ENCODE measurements at places on chromosomes 4 and X.

GRCh38 chr4:74379912-74380311, 15.0 kb downstream of the EREG start:
- DNase-seq, result no peak

GRCh38 chr4:25523405-25523804, 132.2 kb upstream of the SLC34A2 start:
- no peak for DNase-seq

DNA sequence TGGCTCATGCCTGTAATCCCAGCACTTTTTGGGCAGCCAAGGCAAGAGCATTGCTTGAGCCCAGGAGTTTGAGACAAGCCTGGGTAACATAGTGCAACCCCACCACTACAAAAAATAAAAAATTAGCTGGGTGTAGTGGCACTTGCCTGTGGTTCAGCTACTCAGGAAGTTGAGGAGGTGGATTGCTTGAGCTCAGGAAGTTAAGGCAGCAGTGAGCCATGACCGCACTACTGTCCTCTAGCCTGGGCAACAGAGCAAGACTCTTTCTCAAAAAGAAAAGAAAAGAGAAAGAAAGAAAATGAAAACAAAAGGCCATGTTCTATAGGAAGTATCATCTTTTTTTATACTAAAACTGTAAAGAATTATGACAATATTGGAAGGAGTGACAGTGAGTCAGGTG, 38.5 kb downstream of the NEK1 start:
- no peak for DNase-seq

DNA sequence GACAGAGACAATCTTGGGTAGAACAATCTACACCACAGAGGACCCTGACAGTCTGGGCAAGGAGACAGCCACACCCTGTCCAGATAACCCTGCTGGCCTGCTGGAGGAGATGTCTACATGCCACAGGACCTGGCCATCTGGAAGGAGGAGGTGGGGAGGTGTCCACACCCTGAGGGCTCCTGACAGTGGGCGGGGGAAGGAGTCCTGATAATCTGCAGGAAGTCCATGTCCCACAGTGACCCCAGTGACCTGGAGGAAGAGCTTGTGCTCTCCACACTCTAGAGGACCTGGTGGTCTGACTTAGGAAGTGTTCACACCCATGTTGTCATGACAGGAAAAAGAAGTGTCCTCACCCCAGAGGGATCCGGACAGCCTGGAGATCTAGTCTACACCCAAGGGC, 5.5 kb downstream of the SUV39H1 start:
- DNase-seq, result no peak

GRCh38 chr4:83959160-83959559, 423.3 kb downstream of the GPAT3 start:
- DNase-seq, result no peak

- DNase-seq, result no peak
Measured at GRCh38 chr4:1452431-1453051, 46.3 kb upstream of the NKX1-1 start.

DNA sequence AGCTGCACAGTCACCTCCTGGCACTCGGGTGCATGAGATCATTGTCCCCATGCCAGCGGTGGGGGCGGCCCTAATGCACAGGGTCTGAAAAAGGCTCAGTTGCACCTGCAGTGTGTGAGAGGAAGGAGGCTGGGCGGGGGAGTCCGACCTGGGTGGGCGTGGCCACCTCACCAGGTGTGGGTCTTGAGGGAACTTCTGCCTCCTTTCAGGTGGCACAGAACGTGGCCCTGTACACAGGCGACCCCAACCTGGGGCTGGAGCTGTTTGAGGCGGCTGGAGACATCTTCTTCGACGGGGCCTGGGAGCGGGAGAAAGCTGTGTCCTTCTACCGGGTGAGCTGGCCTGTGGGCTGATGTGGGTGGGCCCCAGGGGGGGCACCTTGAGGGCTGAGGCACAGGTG, 34.3 kb upstream of the HTRA3 start:
- DNase-seq, result no peak

- no peak for DNase-seq
Measured at GRCh38 chr4:8846046-8846720, 25.5 kb downstream of the HMX1 start.

Measured in NCI-H2081 treated with DMSO at 0.1 percent for 48 hours (cell line).